ENCODE measurements at places on chromosomes 11 and 22.

GRCh38 chr11:125201525-125202141 lies 37.1 kb downstream of the PKNOX2 start:
- no peaks in the 10 kb centered on the region for H3K36me3 ChIP-seq
- DNase-seq = no peak
- H3K4me3 ChIP-seq = no peak overlapping the region
- H3K27ac ChIP-seq = no peak overlapping the region

DNA sequence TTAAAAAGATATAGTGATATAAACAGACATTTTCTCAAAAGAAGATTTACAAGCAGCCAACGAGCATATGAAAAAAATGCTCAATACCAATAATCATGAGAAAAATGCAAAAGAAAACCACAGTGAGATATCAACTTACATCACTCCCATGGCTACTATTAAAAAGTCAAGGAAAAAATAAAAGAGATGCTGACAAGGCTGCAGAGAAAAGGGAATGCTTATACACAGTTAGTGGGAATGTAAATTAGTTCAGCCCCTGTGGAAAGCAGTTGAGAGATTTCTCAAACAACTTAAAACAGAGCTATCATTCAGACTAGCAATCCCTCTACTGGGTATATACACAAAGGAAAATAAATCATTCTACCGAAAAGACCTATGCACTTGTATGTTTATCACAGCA lies 97.1 kb upstream of the CARD18 start:
- no peaks in the 10 kb centered on the region for H3K36me3 ChIP-seq
- no peaks in the 10 kb centered on the region for H3K4me1 ChIP-seq
- H3K27ac ChIP-seq = no peak overlapping the region
- H3K4me3 ChIP-seq = no peak overlapping the region
- DNase-seq = no peak

GRCh38 chr22:39153220-39153717 lies 789 bp upstream of the CBX7 start:
- peaks cover 18% of the 10 kb centered on the region for H3K27me3 ChIP-seq
- H3K4me3 ChIP-seq = peak overlapping the region; percentile 46
- no peak for DNase-seq
- H3K27ac ChIP-seq = peak overlapping the region; percentile 48
- no peaks in the 10 kb centered on the region for H3K36me3 ChIP-seq

GRCh38 chr11:106459135-106459534 lies 381.7 kb downstream of the AASDHPPT start:
- H3K4me1 ChIP-seq = no peaks in the 10 kb centered on the region
- no peak overlapping the region for H3K4me3 ChIP-seq
- no peak overlapping the region for H3K27ac ChIP-seq
- no peaks in the 10 kb centered on the region for H3K36me3 ChIP-seq
- H3K27me3 ChIP-seq = no peaks in the 10 kb centered on the region

DNA sequence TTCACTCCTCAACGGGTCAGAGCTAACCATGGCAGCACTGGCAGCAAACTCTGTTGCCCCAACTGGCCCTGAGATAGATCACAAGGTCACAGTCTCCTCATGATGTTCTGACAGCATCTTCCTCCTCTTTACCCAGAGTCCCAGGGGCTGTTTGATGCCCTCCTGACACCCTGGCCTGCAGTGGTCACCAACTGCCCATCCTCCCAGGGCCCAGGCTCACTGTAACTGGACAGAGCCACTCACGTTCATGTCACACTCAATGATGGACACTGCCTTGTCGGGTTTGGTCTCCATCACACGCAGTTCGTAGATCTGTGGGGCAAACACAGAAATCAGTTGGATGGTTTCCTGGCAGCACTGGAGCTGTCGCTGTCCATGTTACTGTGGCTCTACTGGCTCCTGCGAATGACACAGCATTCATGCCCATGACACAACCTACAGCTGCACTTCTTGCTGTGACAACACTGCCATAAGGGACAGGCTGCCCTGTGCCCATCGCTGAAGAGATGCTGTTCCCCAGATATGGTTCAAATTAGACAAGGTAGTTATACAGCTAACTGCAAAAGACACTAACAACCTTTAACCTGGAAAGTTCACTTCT lies 10.4 kb upstream of the C22orf39 start:
- H3K27ac ChIP-seq = no peak overlapping the region
- no peaks in the 10 kb centered on the region for H3K27me3 ChIP-seq
- H3K4me3 ChIP-seq = no peak overlapping the region
- peaks cover 5% of the 10 kb centered on the region for H3K36me3 ChIP-seq
- DNase-seq = no peak

DNA sequence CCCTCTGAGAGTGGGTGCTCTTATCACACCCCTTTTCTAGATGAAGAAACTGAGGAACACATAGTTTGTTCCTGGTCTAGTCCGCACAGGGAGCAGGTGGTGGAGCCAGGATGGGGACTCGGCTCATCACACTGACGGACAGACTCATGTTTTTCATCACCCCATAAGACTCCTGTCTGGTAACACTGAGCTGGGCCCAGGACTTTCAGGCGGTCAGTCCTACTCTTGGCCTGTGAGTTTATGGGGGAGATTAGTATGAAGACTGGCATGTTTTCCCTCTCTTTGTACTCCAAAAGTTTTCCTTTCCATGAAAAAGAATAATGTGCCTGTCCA lies 160.8 kb downstream of the LDLRAD3 start:
- no peaks in the 10 kb centered on the region for H3K36me3 ChIP-seq
- no peak overlapping the region for H3K27ac ChIP-seq
- no peaks in the 10 kb centered on the region for H3K4me1 ChIP-seq
- no peak overlapping the region for H3K4me3 ChIP-seq

DNA sequence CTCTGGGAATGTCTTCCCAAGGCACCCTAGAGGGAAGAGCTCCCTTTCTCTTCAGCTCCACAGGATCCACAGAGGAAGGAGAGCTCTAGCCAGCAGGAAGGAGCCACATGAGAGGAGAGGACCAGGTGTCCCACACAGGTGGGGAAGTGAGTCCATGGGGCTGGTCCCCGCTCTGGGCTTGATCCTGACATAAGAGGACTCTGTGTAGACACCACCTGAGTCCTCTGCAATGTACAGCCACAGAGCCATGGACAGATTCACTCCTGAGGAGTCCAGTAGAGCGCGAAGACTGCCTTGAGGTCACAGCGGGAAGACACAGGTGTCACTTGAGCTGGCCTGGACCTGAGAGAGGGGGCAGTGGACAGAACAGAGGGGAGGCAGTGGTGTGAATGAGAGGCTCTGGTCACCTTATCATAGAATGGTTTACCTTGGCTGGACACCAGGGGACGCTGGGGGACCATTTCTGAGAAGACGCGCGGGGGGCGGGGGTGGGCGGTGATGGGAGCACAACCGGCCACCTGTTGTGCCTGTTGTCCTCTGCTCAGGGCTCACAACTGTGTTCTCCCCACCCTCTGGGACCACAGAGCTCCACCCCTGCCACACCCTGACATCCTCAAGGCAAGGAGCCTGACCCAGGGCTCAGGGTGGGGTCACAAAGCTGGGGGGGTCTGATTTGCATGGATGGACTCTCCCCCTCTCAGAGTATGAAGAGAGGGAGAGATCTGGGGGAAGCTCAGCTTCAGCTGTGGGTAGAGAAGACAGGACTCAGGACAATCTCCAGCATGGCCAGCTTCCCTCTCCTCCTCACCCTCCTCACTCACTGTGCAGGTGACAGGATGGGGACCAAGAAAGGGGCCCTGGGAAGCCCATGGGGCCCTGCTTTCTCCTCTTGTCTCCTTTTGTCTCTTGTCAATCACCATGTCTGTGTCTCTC lies 128.2 kb downstream of the ZNF280B start:
- no peak for DNase-seq
- H3K27me3 ChIP-seq = no peaks in the 10 kb centered on the region
- H3K27ac ChIP-seq = no peak overlapping the region
- no peaks in the 10 kb centered on the region for H3K36me3 ChIP-seq
- no peaks in the 10 kb centered on the region for H3K4me1 ChIP-seq

GRCh38 chr11:68550485-68550817 lies 89.9 kb downstream of the PPP6R3 start:
- H3K36me3 ChIP-seq = no peaks in the 10 kb centered on the region
- H3K27me3 ChIP-seq = no peaks in the 10 kb centered on the region
- H3K4me3 ChIP-seq = no peak overlapping the region
- H3K27ac ChIP-seq = no peak overlapping the region

GRCh38 chr11:1202154-1202775 lies 20.6 kb upstream of the MUC5B start:
- no peak overlapping the region for H3K27ac ChIP-seq
- peaks cover 13% of the 10 kb centered on the region for H3K27me3 ChIP-seq
- H3K4me3 ChIP-seq = no peak overlapping the region
- H3K36me3 ChIP-seq = no peaks in the 10 kb centered on the region
- no peak for DNase-seq

GRCh38 chr11:46386674-46387073 lies 4.9 kb downstream of the CHRM4 start:
- no peak for DNase-seq
- no peak overlapping the region for H3K27ac ChIP-seq
- H3K27me3 ChIP-seq = peaks cover 55% of the 10 kb centered on the region

DNA sequence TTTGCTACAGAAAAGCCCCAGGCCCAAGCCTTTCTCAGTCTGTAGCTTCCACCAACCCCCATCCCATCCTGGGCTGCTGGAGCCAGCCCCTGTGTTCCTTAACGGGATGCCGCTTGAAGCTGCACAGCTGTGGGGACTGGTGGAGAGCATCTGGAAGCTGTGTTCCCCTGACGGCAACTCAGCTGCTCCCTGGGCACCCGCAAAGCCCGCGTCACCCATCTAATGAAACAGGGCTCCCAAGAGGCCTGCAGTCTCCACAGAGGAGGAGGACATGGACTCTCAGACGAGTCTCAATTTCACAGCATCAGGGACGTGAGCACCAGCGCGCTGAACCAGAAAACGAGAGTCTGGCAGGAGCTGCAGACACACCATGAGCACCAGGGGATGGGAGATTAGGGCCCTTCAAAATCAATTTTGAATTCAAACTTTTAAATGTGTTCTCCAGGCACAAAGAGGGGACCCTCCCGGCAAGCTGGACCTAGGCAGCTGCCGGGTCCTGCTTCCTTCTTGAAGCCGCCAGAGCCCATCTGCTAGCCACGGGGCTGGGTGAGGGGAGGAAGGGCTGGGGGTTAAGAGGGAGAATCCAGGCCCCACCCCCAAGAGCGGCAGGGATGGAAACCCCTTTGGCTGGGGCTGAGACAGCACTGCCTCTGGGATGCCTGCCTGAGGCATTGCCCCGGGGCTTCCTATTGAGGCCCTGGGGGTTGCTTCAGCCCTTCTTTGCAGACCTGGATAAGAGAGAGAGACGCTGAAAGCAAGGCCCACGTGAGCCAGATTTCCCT lies 21.0 kb downstream of the LMO1 start:
- no peak overlapping the region for H3K4me3 ChIP-seq
- no peaks in the 10 kb centered on the region for H3K36me3 ChIP-seq
- no peaks in the 10 kb centered on the region for H3K4me1 ChIP-seq
- DNase-seq = no peak
- H3K27me3 ChIP-seq = no peaks in the 10 kb centered on the region

- H3K27me3 ChIP-seq = no peaks in the 10 kb centered on the region
- no peak overlapping the region for H3K4me3 ChIP-seq
- no peaks in the 10 kb centered on the region for H3K4me1 ChIP-seq
These were observed 127.0 kb upstream of the CTSC start for GRCh38 chr11:88464528-88464927.

GRCh38 chr11:82701847-82702520 lies 31.7 kb downstream of the FAM181B start:
- H3K27ac ChIP-seq = no peak overlapping the region
- no peaks in the 10 kb centered on the region for H3K27me3 ChIP-seq
- peak; percentile 22 for DNase-seq
- H3K4me1 ChIP-seq = no peaks in the 10 kb centered on the region
- no peaks in the 10 kb centered on the region for H3K36me3 ChIP-seq

GRCh38 chr22:49790912-49791311 lies 36.8 kb downstream of the BRD1 start:
- peaks cover 10% of the 10 kb centered on the region for H3K36me3 ChIP-seq
- no peak overlapping the region for H3K4me3 ChIP-seq
- H3K27ac ChIP-seq = no peak overlapping the region
- peaks cover 21% of the 10 kb centered on the region for H3K4me1 ChIP-seq
- no peak for DNase-seq
- H3K27me3 ChIP-seq = no peaks in the 10 kb centered on the region

DNA sequence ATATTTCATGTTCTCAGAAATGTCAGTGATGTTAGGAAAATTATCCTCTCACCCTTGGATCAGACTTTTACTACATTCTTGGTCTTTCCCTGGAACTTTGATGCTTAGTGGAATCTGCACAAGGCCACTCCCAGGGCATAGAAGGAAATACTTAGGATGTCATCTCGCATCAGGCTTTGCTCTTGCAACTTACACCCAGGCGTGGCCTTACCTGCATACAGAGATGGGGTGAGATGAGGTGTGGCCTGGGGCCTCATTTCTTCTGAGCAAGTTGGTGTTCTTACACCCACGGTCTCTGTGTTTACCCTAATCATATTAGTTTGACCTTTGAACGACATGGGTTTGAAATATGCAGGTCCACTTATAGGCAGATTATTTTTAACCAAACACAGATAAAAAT lies 19.0 kb upstream of the OR52K2 start:
- no peaks in the 10 kb centered on the region for H3K4me1 ChIP-seq
- H3K27me3 ChIP-seq = no peaks in the 10 kb centered on the region
- no peak overlapping the region for H3K4me3 ChIP-seq
- no peak for DNase-seq
- no peak overlapping the region for H3K27ac ChIP-seq
- no peaks in the 10 kb centered on the region for H3K36me3 ChIP-seq

GRCh38 chr22:43750751-43751150 lies 61.4 kb downstream of the EFCAB6 start:
- H3K36me3 ChIP-seq = no peaks in the 10 kb centered on the region
- no peaks in the 10 kb centered on the region for H3K4me1 ChIP-seq
- no peak overlapping the region for H3K4me3 ChIP-seq
- no peaks in the 10 kb centered on the region for H3K27me3 ChIP-seq
- no peak for DNase-seq
